Activated CD4-positive, alpha-beta T cell treated with anti-CD3 and anti-CD28 coated beads, Interleukin-2, amount 50 U/mL, for 4 hours (primary cell): ENCODE measurements at places on chromosomes 13 and 19.

DNA sequence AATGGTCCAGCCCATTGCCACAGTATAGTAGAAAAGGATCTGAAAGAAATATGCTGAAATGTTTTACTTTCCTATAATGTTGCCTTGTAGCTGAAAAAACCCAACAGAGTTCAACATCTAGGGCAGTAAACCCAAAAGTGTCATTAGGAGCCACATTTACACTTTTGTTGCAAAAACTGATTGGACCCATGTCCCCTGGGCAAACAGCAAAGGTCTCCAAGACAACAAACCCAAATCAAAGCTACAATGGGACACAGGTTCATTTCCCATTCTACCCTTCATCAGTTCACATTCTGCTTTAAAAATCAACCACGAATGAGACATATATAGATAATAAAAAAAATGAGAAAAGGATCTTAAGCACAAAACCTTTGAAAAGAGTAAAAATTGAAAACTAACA lies 744.8 kb downstream of the PCDH17 start:
- no peak for DNase-seq

- no peak for DNase-seq
Measured at GRCh38 chr19:23917856-23918255, 3.2 kb downstream of the ZNF726 start.

DNA sequence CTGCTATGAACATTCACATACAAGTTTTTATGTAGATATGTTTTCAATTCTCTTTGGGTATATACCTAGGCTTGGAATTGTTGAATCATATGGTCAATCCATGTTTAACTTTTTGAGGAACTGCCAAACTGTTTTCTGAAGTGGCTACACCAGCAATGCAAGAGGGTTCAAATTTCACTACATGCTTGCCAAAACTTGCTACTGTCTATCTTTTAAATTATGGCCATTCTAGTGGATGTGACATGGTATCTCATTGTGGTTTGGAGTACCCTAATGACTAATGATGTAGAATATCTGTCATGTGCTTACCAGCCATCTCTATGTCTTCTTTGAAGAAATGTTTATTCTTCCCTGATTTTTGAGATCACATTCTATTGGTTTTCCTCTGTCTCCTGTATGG lies 860.3 kb downstream of the DIAPH3 start:
- no peak for DNase-seq

- DNase-seq: peak; percentile 80
Measured at GRCh38 chr19:16070366-16070990, 5.8 kb upstream of the TPM4 start.

- DNase-seq: no peak
Measured at GRCh38 chr13:51278426-51279130, 56.4 kb downstream of the FAM124A start.

- no peak for DNase-seq
Measured at GRCh38 chr13:97057176-97057575, 62.9 kb upstream of the OXGR1 start.

GRCh38 chr13:92806215-92806614 lies 420.4 kb upstream of the GPC6 start:
- no peak for DNase-seq

GRCh38 chr19:14393329-14393728 lies 12.1 kb downstream of the ADGRE5 start:
- DNase-seq: no peak

- DNase-seq: no peak
Measured at GRCh38 chr13:20717581-20718542, 14.4 kb downstream of the IL17D start.

GRCh38 chr13:80755910-80756309 lies 415.0 kb upstream of the SPRY2 start:
- no peak for DNase-seq

- no peak for DNase-seq
Measured at GRCh38 chr19:5893907-5894703, 9.5 kb downstream of the NDUFA11 start.
